Right cardiac atrium (tissue), 5 donors: ENCODE measurements at places on chromosomes 4 and X. TPM values are rescaled to one million over a fixed set of nuclear protein-coding genes. Genes with fewer than 3 reads are reported as not detected.
A peak's percentile ranks its signal among the peaks of the same experiment; 100 is the strongest.

KIF4A gene
- 0.28 TPM for total RNA-seq

SPACA5 gene
- total RNA-seq: not detected

EVC2 gene
- 3.3 TPM for total RNA-seq

ADGRG4 gene
- not detected for total RNA-seq

AFAP1 gene
- total RNA-seq: 43.6 TPM

SAGE1 gene
- not detected for total RNA-seq

NLGN4X gene
- total RNA-seq: 9.7 TPM

SLITRK2 gene
- total RNA-seq: 0.81 TPM

HSPA4L gene
- 10.5 TPM for total RNA-seq

ZMAT1 gene
- 9.6 TPM for total RNA-seq

CSAG2 gene
- total RNA-seq: not detected

DNA sequence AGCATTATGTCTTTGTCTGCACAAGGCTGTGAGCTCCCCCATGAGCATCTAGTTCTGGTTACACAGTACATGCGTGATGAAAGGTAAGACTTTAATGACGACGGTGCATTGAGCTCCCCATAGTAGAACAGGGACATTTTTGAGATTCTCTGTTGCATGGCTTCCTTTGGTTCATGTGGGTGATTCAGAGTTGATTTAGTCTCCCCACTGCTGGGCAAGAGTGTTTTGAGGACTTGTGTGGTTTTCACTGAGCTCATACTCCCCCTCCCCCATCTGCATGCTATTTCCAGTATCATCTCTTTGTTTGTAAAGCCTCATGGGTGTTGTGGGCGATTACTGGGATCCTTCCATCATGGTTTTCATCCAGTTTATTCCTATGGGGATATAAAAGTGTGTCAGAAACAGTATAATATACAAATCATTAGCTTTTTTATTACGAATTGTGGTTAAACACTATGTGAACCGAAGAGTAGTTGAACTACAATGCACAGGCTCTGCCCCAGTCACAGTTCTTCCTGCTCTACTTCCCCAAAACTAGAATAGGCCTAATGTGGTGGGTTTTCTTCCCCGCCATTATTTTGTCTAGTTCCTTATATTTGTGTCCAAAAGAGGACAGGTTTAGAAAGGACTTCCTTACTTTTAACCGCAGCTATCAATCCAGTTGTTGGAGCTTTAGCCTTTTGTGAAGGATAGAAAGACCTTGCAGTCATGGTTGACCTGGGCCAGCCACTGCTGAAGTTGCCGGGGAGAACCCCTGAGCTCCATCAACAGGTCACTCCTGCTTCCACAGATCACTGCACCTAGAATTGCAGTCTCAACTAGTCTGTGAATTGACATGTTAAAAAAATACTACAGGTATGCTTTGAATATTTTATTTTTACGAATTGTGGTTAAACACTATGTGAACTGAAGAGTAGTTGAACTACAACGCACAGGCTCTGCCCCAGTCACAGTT, 30.4 kb downstream of the KIT start:
- no peak for DNase-seq

- DNase-seq: no peak
Measured at GRCh38 chr4:41832961-41833360, 84.4 kb upstream of the PHOX2B start.

DNA sequence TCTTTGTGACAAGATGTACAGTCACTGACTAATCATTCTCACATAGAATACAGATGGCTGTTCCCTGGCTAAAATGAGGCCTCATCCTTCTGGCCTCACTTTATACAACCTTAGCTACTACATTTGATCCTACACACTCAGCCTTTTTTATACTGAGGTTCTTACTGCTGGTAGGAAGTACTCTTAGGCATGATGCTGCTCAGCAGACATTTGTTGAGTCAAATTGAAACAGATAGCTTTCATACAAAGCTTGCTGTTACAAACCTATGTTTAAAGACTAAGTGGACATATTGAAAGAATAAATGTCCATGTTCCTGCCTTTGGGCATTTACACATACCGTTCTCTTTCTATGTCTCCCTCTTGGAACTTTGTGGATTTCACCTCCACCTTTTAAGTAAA, 154.9 kb downstream of the NPFFR2 start:
- no peak for DNase-seq

DNA sequence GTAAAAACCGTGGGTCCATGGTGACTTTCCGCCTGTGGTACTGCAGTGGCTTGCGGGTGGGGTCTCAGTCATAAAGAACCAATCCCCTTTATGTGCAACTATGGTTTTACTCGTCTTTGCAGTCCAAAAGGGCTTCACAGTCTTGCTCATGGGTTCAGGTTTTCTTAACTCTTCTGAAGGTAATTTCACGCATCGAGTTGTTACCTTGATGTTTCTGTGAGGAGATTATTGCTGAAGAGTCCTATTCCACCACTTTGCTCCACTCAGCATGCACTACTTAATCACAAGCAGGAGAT, 41.5 kb downstream of the F8 start:
- DNase-seq: no peak

DNA sequence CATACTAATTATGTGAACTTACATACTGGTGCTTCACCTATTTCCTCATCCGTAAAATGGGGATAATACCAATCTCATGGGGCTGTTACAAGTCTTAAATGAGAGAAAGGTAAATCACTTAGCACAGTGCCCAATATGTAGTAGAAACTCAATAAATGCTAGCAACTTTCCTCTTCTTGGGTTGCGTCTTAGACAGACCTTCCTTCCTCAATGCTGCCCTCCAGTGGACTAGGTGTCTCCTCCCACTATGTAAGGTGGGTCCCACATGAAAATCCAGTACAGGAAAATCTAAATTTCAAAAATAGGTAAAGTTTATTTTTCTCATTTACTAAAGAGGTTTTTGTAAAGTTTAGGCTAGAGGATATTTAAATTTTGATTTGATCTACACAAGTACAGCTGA, 20.6 kb downstream of the ZDHHC9 start:
- DNase-seq: peak; percentile 19

- DNase-seq: no peak
Measured at GRCh38 chrX:25300994-25301393, 285.2 kb upstream of the ARX start.

DNA sequence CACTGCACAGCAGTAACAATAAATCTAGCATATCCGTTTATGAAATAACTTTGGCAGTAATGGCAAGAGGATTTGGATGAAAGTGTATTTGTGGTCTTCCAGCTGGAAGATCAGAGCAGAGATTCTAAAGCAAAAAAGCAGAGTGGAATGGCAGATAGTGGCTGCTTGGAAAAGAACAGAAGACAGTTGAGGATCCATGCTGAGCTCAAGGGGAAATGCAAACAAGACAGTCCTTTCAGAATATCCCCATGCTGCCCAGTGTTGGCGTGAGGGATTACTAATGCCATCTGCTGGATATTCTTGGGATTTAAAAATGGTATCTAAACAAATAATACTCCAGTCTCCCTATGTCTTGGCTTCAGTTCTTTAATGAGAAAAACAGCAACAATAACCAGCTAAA, 629.1 kb upstream of the ATOH1 start:
- no peak for DNase-seq

- no peak for DNase-seq
Measured at GRCh38 chrX:84340968-84341367, 153.0 kb upstream of the RPS6KA6 start.

DNA sequence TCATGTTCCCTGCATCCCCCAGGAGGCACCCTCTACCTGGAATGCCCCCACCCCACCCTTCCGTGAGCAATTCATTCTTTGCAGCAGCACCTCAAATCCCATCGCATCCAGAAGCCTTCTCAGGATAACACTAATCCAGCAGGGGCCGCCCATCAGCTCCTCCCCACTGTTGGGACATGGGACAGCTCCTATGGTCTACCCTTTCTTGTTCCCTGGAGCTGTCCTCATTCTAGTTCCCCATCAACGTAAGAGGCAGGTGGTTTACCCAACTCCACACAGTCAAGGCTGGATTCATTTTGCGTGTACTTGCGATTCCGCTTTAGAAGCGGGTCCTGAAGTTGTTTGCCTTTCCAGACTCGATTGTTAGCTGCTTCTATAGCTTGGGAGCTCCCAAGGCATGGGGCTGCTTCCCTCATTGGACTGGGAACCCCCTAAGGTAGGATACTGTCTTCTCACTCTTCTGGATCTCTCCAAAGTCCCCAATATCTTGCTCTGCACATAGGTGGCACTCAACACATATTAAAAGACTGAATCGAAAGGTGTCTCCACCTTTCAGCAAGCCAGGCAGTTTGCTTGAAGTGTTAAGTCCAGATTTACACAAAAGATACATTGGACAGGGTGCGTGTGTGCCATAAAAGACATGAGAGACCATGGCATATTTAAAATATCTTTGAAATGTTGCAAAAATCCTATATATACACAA, 942 bp upstream of the APLN start:
- DNase-seq: no peak

- peak; percentile 53 for DNase-seq
Measured at GRCh38 chr4:118281611-118282442, 71.0 kb downstream of the PRSS12 start.

DNA sequence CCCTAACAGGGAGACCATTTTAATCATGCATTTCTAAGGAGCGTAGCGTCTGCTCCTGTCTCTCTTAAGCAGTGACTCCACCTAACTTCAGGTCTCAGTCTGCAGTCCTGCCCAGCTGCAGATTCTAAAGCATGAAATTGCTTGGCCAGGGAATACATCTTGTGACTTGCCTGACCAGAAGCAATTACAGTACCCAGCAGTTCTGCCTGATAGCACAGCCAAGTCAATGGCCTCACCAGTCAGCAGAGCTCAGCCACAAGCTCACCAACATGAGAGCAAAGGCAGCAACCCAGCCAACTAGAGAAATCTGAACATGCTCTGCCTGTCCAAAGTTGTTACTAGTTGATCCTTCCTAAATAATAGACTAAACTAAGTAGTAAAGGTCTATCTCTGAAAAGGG, 2011.9 kb upstream of the PCDH10 start:
- no peak for DNase-seq

DNA sequence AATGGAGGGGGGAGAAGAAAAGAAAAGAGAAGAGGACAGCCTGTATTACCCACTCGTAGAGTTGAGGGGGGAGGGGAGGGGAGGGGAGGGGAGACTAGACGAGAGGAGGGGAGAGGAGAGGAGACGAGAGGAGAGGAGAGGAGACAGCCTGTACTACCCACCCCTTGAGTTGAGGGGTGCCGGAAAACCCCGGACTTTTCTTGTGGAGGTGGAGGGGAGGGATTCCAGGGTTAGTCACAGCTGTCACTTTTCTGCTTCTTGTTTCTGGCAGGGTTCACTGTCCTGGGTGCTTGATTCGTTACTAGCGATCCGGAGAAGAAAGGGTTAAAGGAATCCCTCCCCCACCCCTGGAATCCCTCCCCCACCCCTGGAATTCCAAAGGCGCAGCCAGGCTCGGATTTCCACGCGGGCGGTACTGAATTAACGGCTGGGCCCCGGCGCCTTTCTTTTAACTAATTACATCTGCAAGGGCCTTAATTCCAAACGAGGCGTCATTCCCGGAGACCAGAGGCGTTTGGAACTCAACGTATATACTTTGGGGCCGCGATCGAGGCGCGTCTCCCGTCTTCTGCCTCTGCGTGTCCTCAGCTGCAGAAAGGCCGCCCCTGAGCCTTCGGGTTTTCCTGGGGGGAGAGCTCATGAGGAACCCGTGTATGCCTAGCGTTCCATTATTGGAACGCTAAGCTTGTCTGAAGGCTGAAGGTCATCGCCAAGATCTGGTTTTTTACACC, 20.1 kb upstream of the CSF2RA start:
- peak; percentile 55 for DNase-seq

DNA sequence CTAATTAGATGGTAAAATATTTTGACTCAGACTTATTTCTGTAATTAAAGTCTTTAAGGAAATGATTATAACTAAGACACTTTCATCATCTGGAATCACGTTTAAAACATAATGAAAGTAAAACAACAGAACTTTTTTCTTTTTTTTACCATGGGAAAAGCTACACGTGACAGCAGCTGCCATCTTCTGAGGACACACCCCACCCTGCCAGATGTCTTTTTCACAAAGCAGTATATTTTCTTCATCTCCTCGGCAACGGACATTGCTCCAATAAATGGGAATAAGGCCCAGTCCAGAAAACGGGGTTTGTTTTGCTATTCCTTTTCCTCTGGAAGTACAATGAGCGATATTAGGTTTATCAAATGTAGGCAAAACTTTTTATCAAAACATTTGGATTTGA, 17.5 kb downstream of the PRSS12 start:
- DNase-seq: no peak

- no peak for DNase-seq
Measured at GRCh38 chrX:97517763-97518162, 634.1 kb downstream of the RPA4 start.

DNA sequence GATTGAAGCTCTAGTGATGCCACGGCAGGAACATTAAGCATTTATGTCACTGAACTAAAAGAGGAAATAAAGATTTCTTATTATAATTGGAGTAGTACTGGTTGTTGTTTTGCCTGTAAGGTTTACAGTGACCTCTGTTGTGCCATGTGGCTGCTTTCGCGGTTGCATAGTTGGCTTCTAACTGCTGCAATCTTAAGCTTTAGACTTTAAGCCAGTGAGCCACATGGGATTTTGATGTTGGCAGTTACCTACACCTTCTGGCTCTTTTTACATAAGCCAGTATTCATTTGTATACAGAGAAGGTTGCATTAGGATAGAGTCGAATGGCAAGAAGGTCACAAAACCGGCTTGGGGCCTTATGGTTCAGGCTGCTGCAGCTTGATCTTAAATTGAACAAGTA, 1311.6 kb downstream of the RAPGEF2 start:
- DNase-seq: no peak

GRCh38 chrX:17788439-17788838, 51.1 kb downstream of the SCML1 start:
- peak; percentile 60 for DNase-seq

GRCh38 chr4:33561259-33561658, 2683.1 kb downstream of the ARAP2 start:
- no peak for DNase-seq

DNA sequence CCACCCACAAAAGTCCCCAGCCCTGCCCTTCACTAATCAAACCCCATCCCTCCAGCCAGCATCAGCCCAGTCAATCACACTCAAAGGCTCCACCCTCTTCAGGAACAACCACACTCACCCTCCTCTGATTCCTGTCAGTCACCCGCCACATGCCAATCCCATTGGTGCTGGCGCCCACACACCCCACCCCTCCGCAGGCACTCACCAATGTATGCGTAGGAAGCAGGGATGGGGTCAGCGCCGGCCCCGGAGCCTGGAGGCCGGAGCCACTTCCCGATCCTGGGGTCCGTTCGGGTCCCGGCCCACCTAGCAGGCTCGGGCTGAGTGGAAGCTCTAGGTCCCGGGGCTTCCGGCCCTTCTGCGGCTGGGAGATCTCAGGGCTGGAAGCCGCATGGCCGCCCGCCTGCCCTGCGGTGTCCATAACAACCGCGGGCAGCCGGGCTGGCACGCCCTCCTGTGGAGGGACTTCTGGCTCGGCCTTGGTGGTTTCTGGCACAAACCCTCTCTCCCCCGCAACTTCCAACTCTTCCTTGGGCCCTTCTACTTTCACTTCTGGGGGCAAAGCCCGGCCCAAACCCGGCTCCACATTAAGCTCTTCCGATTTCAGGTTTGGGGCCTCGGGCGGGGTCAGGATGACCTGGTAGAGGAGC, 7.9 kb upstream of the CFP start:
- peak; percentile 73 for DNase-seq

- peak; percentile 74 for DNase-seq
Measured at GRCh38 chrX:118115953-118116712, 477 bp downstream of the KLHL13 start.

GRCh38 chr4:170988446-170988845, 824.8 kb upstream of the GALNTL6 start:
- DNase-seq: no peak
